ENCODE measurements at places on chromosomes 11 and 22.

- no peak for DNase-seq
Observed at GRCh38 chr11:86040919-86041850, 27.7 kb downstream of the PICALM start.

DNA sequence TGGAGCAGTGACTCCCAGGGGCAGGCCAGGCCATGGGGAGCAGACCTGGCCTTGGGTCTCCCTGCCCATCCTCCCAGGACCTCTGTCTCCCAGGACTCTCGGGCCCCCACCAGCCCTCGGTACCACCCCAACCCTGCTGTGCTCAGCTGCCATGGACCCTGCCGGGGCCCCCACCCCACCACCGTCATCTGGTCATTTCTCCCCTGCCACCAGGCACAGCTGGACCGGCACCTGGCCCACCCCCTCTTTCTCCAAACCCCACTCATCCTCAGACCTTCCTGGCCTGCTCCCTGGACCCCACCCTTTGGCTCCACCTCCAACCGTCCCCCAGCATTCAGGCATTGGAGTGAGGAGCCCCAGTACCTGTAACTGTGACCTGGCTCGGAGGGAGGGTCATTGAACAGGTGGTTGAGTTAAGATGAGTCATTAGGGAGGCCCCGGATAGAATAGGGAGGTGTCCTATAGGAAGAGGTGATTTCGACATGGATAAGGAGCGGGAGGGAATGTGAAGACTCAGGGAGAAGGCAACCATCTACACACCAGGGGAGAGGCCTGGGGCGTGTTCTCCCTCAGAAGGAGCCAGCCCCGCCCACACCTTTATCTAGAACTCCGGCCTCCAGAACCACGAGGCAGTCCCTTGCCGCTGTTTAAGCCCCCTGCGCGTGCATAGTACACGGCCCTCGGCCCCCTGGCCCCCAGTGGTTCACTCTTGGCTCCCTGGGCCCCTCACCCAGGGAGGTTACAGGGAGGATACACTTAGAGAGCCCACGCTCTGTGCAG, 1395.9 kb downstream of the BRD1 start:
- DNase-seq: no peak

DNA sequence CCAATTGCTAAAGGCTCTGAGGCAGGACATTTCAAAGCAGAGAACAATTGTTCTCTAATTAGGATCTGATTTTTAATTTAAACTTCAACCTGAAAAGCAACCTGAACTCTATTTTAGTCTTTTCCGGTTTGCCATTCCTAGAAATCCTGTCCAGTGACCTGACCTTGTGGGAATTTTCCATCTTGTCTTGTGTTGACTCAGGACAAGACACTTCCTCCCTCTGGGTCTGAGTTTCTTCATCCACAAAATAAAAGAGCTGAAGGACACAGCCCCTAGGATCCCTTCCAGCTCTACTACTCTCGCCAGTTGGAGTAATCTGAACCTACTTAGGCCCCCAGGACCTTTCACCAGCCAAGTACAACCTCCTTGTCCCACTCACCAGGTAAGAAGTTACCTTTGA, 66.5 kb upstream of the POU2AF1 start:
- DNase-seq: no peak

DNA sequence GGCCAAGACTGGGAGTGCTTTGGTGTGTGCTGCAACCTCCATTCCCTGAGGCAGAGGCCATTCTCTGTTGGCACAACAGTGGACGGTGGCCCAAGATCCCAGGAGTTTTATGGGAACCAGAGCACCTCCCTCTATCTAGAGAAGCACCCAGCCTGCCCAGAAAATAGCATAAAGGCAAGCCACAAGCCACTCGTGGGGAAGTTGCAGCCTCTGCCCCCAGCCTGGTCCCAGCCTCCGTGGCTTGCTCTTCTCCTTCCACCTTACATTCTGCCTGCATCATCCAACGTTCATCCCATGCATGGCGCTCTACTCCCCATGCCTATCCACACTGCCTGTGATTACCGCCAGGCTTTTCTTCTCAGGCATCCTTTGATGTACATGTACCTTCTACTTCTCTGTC, 15.8 kb downstream of the IL17RA start:
- DNase-seq: no peak

Measured in hematopoietic multipotent progenitor cell treated with erythropoietin and hydrocortisone succinate and interleukin-3 and kit ligand, for 6 days (in vitro differentiated cells).